ENCODE measurements at places on chromosomes 5 and 9.

DNA sequence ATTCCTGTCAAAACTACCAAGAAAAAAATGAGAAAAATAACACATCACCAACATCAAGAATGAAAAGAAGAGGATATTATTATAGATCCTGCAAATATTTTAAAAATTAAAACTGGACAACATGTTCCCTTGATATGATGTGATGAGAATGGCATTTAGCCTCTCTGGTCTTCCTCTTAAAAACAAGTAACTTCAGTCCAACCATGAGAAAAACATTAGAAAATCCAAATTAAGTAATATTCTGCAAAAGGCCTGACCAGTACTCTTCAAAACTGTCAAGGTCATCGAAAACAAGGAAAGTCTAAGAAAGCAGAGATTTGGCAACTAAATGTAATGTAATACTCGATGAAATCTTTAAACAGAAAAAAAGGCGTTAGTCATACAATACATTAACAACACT, 167.1 kb upstream of the SNX2 start:
- DNase-seq, result no peak

- DNase-seq, result no peak
Measured at GRCh38 chr5:170338933-170339779, 41.6 kb upstream of the LCP2 start.

DNA sequence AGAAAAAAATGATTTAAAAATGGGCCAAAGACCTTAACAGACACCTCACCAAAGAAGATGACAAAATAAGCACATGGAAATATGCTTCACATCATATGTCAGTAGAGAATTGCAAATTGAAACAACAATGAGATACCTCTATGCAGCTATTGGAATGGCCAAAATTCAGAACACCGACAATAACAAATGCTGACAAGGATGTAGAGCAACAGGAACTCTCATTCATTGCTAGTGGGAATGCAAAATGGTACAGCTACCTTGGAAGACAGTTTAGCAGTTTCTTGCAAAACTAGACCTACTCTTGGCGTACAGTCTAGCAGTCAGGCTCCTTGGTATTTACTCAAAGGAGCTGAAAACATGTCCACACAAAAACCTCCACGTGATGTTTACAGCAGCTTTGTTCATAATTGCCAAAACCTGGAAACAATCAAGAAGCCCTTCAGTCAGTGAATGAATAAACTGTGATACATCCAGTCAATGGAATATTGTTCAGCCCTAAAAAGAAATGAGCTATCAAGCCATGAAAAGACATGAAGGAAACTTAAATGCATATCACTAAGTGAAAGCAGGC, 10.5 kb upstream of the MVB12B start:
- DNase-seq, result no peak

- DNase-seq, result no peak
Measured at GRCh38 chr5:127645300-127645726, 3.6 kb upstream of the CTXN3 start.

DNA sequence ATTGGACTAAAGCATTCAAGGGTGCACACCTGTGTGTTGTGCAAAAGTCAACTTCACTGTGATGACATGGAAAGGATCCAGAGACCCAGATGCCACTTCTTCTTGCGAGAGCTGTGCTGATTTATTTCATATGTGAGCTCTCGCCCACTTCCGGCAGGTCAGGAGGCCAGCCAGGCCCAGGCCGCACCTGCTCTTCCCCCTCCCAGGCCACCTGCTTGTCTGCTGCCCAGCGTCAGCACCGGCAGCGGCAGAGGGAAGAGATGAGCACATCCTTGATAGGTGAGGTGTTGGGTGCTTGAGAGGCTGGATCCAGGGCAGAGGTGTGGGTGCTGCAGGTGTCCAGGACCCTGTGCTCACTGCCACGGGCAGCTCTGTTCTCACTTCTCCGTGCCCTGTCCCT, 242.9 kb downstream of the FANCC start:
- DNase-seq, result no peak

Data from HTR-8/SVneo (cell line).